ENCODE measurements at places on chromosomes 11 and 22.

DNA sequence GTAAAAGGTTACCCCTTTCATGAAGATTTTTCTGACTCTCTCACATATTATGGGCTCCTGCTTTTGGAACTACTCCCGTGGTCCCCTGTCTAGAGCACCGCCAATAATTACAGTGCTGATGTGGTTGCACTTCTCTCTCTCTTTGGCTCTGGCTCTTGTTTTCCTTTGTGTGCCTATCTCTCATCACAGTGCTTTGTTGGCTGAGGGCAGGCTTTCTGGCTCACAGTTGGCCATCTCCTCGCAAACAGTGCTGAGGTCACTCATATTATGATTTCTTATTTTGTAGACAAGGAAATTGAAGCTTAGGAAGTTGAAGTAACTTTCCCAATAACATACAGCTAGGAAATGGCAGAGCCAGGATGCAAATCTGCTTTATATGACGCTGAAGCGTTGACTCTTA is 192.5 kb downstream of the DDX10 start:
- no peak for DNase-seq

DNA sequence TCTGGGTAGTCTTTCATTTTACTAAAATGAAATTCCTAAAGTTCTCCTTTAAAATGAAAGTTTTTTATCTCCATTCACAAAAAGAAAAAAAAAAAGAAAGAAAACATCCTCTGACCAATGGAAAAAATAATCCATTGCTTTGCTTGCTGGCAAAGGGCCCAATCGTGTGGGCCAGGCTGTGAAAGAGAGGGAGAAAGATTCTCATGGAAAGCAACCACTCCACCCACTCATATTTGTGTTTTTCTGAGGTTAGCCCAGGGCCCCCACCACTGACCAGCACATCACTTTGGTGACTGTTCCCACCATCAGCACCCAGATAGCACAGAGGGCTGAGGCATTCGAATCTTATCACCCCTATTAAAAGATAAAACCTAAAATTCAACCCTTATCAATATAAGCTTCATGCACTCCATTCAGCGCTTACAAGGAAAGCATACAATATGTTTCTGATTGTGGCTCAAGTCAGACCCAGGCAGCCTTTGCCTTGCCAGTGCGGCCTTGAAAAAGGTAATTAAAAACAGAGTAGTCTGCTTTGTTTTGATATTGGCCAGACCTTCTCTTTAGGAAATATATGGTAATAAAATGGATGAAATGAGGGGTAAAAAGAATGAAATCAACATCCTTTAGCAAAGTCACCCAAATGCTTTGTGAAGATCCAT is 192.8 kb downstream of the ETS1 start:
- DNase-seq: no peak

DNA sequence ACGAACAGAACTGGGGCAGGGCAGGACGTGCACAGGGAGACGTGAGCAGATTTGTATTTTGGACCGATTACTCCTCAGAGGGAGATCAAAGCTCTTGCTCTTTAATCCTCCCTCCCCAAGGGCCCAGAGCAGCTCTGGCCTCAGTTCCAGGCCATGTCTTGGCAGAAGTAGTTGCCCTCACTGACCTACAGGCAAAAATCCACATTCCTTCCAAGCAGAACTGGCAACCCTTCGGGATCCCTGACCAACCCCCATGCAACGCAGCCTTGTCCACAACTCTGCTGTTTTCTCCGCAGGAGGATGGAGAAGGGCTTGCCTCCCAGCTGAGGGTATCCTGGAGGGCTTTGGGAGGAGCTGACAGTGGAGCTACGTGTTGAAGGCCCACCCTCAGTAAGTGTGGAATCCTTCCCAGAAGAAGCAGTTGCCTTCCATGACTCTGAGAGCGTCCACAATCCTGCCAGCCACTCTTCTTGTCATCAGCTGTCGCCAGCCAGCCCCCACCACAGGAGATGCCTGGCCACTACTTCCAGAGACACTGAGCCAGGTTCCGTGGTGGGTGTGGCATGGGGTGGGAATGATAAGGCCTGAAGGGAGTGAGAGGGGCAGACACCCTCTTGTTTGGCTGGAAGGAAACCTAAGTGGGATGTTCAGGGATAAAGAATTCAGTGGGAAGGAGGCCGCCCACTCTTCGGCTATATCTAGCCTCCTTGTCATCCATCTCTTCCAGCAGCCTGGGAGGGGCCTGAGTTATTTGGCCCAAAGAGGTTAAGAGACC is 68.1 kb downstream of the PDE2A start:
- DNase-seq: no peak

DNA sequence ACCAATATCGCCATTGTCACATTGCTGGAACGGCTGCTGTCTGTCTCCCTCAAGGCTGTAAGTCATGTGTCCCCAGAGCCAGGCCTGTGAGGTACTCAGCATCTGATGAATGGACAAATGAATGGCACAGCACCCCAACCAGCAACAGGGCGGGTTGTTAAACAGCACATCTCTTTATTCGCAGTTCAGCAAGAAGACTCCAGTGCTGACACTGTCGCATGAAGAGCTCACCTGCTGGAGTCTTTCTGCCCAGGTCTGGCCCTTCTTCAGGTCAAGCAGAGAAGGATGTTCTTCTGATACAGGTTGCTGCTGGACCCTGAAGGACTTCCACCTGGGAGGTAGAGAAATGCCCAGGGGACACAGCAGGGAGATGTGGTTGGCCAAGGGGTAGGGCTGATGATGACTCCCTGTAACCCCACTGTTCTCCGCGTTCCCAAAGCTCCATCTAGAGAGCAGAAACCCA is 4.8 kb downstream of the SPATA19 start:
- DNase-seq: no peak

- no peak for DNase-seq
Measured at GRCh38 chr22:33544707-33545106, 375.6 kb downstream of the LARGE1 start.

DNA sequence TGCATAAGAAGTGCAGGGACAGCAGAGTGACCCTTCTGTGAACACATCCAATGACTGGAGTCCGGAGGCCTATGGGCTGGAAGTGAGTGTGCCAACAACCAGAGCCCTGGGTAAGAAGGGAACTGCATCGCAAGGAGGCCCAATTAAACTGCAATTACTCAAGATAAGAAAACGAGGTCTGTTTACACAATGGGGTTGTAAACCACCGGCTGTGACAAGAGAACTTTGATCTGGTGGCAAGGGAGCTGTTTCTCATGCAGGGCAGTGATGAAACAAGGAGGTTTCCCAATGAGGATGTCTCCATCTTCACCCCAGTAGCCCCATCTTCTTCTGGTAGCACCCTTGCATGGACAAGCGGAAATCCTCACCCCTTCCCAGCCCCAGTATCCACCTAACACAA is 21.5 kb downstream of the ETS1 start:
- DNase-seq: no peak

DNA sequence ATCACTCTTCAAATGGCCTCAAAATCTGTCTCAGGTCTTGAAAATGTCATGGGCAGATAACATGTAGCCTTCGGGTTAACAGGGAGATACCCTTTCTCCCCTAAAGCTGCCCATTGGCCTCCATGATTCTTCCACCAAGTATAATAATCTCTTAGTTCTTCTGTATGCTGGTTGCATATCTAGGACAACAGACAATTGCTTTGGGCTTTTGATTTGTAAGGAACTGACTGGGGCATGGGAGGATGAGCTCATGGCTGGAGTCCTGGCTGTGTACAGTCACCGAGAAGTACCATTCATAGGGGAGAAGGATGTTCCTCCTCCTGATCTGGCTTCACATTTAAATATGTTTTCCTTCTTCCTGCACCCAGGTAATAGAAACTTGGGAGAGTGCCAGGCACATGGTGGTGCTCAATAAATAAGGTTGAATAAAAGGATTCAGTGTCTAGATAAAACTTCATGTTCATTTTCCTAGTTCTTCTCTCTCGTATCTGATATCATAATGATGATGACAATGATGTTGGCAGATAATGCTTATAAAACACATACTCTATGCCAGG is 2.8 kb upstream of the AMPD3 start:
- DNase-seq: no peak

GRCh38 chr11:33949252-33949913 is 57.5 kb upstream of the LMO2 start:
- DNase-seq: no peak
